Progenitor cell of endocrine pancreas (in vitro differentiated cells): ENCODE measurements at places on chromosomes 1 and 21. TPM values are rescaled to one million over a fixed set of nuclear protein-coding genes. Genes with fewer than 3 reads are reported as not detected.

- no peaks in the 10 kb centered on the region for H3K36me3 ChIP-seq
- H3K4me3 ChIP-seq = no peak overlapping the region
- no peaks in the 10 kb centered on the region for H3K27me3 ChIP-seq
- peaks cover 23% of the 10 kb centered on the region for H3K4me1 ChIP-seq
Observed at GRCh38 chr1:95953015-95953414, 719.0 kb downstream of the RWDD3 start.

DEDD gene
- total RNA-seq = 46.9 and 49.3 TPM in 2 replicates

GRCh38 chr1:115761601-115762302, 6.8 kb downstream of the CASQ2 start:
- H3K27ac ChIP-seq = no peak overlapping the region
- DNase-seq = no peak
- H3K4me3 ChIP-seq = no peak overlapping the region
- H3K4me1 ChIP-seq = no peaks in the 10 kb centered on the region
- H3K27me3 ChIP-seq = no peaks in the 10 kb centered on the region

- peaks cover 9% of the 10 kb centered on the region for H3K4me1 ChIP-seq
- H3K4me3 ChIP-seq = no peak overlapping the region
- H3K36me3 ChIP-seq = no peaks in the 10 kb centered on the region
- peaks cover 7% of the 10 kb centered on the region for H3K27me3 ChIP-seq
- H3K27ac ChIP-seq = no peak overlapping the region
- no peak for DNase-seq
Observed at GRCh38 chr1:17061486-17061885, 7.7 kb upstream of the SDHB start.

GRCh38 chr1:37038227-37039093, 4.1 kb upstream of the GRIK3 start:
- H3K4me3 ChIP-seq = no peak overlapping the region
- peaks cover 4% of the 10 kb centered on the region for H3K4me1 ChIP-seq
- H3K27ac ChIP-seq = peak overlapping the region; percentile 86
- H3K27me3 ChIP-seq = peaks cover 87% of the 10 kb centered on the region

GRCh38 chr1:78673120-78673519, 23.5 kb downstream of the IFI44 start:
- no peak for DNase-seq
- H3K4me3 ChIP-seq = no peak overlapping the region
- H3K36me3 ChIP-seq = no peaks in the 10 kb centered on the region
- H3K27me3 ChIP-seq = peaks cover 5% of the 10 kb centered on the region
- H3K27ac ChIP-seq = no peak overlapping the region
- H3K4me1 ChIP-seq = no peaks in the 10 kb centered on the region

DNA sequence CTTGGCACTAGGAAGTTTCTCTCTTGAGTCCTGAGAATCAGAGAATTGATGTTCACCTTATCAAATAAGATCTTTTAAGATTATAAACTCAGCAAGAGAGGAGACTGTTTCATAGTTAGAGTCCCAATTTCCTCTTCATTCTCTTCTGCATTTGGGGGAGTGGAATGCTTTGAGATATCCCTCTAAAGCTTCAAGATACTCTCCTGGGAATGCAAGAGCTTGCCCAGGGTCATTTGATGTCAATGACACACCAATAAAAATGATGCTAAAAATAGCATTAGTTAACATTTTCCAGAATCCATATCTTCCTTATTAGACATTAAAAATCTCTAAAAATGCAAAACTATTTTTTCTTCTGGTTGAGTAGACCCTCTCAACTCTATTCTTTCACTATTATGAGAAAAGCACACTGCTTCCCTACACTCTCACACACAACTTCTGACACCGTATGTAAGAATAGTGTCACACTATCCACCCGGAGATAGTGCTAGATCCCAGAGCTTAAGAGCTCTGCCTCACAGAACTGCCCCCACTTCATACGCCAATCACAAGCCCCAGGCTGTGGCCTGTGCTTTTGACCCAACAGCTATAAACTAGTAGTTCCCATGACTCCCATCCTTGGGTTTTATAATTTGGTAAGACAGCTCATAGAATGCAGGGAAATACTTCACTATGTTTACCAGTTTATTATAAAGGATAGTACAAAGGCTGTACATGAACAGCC, 399.9 kb upstream of the RUNX1 start:
- H3K4me1 ChIP-seq = no peaks in the 10 kb centered on the region
- H3K4me3 ChIP-seq = no peak overlapping the region
- no peak overlapping the region for H3K27ac ChIP-seq
- no peak for DNase-seq
- H3K27me3 ChIP-seq = peaks cover 8% of the 10 kb centered on the region

ASCL5 gene
- 0.26 and 0.36 TPM in 2 replicates for total RNA-seq

DNA sequence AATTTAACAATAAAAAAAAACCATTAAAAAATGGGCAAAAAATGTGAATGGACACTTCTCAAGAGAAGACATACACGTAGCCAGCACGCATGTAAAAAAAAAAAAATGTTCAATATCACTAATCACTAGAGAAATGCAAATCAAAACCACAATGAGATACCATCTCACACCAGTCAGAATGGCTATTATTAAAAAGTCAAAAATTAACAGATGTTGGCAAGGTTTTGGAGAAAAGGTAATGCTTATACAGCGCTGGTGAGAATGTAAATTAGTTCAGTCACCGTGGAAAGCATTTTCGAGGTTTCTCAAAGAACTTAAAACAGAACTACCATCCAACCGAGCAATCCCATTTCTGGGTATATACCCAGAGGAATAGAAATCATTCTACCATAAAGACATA, 1091.5 kb upstream of the B3GALT2 start:
- no peaks in the 10 kb centered on the region for H3K36me3 ChIP-seq
- H3K4me3 ChIP-seq = no peak overlapping the region
- H3K27ac ChIP-seq = no peak overlapping the region
- no peak for DNase-seq
- H3K27me3 ChIP-seq = no peaks in the 10 kb centered on the region
- no peaks in the 10 kb centered on the region for H3K4me1 ChIP-seq

GRCh38 chr1:185871627-185872150, 137.5 kb downstream of the HMCN1 start:
- H3K4me1 ChIP-seq = no peaks in the 10 kb centered on the region
- no peak overlapping the region for H3K27ac ChIP-seq
- H3K4me3 ChIP-seq = no peak overlapping the region
- H3K36me3 ChIP-seq = no peaks in the 10 kb centered on the region

CELA2B gene
- not detected in 2 replicates for total RNA-seq

GFI1 gene
- total RNA-seq = 0.17 and 0.31 TPM in 2 replicates

GRCh38 chr1:4267381-4268261, 367.5 kb upstream of the C1orf174 start:
- no peak overlapping the region for H3K4me3 ChIP-seq
- peaks cover 13% of the 10 kb centered on the region for H3K4me1 ChIP-seq
- no peak for DNase-seq
- H3K27me3 ChIP-seq = peaks cover 18% of the 10 kb centered on the region
- no peaks in the 10 kb centered on the region for H3K36me3 ChIP-seq

GRCh38 chr1:51417496-51418383, 87.4 kb upstream of the TTC39A start:
- H3K36me3 ChIP-seq = peaks cover 12% of the 10 kb centered on the region
- DNase-seq = no peak
- H3K27me3 ChIP-seq = no peaks in the 10 kb centered on the region
- no peak overlapping the region for H3K4me3 ChIP-seq
- peaks cover 16% of the 10 kb centered on the region for H3K4me1 ChIP-seq
- H3K27ac ChIP-seq = peak overlapping the region; percentile 11

- DNase-seq = no peak
- no peak overlapping the region for H3K27ac ChIP-seq
- H3K4me1 ChIP-seq = peaks cover 1% of the 10 kb centered on the region
- no peak overlapping the region for H3K4me3 ChIP-seq
- no peaks in the 10 kb centered on the region for H3K27me3 ChIP-seq
- H3K36me3 ChIP-seq = peaks cover 25% of the 10 kb centered on the region
Observed at GRCh38 chr1:67013573-67013972, 40.4 kb downstream of the SLC35D1 start.

- no peaks in the 10 kb centered on the region for H3K36me3 ChIP-seq
- no peak overlapping the region for H3K4me3 ChIP-seq
- no peak overlapping the region for H3K27ac ChIP-seq
- peaks cover 8% of the 10 kb centered on the region for H3K4me1 ChIP-seq
- DNase-seq = no peak
Observed at GRCh38 chr1:85867189-85867588, 159.0 kb upstream of the ZNHIT6 start.

DNA sequence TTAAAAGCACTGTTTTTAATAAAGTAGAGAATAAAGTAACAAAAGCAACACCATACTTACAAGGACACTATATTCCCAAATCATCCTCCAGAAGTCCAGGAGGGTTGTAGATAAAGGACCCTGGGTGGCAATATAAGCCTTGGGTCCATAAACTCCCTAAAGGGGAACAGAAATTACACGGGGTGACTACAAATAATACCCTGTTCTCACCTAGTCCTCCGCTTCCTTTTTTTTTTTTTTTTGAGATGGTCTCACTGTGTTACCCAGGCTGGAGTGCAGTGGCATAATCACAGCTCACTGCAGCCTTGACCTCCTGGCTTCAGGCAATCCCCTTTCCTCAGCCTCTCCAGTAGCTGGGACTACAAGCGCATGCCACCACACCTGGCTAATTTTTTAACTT, 13.1 kb downstream of the PTPN22 start:
- H3K27ac ChIP-seq = no peak overlapping the region
- H3K4me3 ChIP-seq = no peak overlapping the region
- no peaks in the 10 kb centered on the region for H3K36me3 ChIP-seq
- no peaks in the 10 kb centered on the region for H3K27me3 ChIP-seq
- no peak for DNase-seq

DNAH14 gene
- total RNA-seq = 71.7 and 77.7 TPM in 2 replicates
